ENCODE measurements at places on chromosomes 12 and 14.

DNA sequence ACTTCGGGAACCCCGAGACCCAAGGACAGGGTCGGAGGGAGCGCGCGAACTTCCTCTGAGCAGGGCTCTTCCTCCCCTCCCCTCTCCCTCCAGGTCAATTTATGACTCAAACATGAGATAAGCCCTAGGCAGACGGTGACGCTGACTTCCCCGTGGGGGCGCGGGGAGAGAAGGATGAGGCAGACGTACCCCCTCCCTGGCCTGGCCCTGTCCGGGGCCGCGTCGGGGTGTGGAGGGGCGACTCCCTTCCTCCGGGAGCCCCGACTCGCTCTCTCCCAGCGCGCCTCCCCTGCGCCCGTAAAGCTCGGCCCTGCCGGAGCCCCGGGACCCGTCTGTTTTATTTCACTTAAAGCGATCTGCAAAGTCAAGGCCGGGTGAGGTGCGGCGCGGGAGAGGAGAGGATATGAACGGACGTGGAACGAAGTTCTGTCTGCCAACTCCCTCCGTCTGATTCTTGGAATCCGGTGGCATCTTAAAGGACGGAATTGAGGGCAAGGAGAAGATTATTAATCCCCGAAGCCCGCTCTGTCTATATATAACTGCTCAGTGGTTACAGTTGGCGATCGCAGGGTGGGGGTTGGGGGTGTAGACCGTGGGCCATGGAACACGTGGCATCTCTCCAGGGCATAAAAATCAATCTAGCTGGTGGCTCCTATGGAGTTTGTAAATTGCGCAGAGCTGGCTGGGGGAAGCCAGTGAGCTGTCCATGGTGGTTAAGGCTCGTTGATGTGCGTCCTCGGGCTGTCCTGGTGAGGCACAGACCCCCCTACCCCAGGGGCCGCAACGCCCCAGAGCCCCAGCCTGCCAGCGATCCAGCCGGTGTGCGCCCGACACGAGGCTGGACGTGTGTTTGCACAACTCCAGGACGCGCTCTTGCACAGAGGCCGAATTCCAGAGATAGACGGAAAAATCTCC lies 2.9 kb upstream of the PTHLH start:
- no peak for DNase-seq

DNA sequence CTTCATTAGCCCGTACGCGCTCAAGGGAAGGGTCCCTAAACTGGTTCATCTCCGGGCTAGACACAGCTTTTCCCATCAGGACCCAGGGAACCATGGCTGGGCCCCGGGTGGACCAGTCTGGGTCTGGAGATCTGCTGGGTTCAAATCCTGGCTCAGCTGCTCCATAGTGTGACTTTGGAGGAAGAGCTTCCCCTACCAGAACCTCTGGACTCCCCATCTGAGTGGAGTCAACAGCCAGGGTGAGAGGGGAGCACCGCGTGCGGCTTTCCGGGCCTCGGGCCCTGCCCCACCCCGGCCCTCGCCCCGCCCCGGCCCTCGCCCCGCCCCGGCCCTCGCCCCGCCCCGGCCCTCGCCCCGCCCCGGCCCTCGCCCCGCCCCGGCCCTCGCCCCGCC lies 41.2 kb downstream of the BEGAIN start:
- no peak for DNase-seq

DNA sequence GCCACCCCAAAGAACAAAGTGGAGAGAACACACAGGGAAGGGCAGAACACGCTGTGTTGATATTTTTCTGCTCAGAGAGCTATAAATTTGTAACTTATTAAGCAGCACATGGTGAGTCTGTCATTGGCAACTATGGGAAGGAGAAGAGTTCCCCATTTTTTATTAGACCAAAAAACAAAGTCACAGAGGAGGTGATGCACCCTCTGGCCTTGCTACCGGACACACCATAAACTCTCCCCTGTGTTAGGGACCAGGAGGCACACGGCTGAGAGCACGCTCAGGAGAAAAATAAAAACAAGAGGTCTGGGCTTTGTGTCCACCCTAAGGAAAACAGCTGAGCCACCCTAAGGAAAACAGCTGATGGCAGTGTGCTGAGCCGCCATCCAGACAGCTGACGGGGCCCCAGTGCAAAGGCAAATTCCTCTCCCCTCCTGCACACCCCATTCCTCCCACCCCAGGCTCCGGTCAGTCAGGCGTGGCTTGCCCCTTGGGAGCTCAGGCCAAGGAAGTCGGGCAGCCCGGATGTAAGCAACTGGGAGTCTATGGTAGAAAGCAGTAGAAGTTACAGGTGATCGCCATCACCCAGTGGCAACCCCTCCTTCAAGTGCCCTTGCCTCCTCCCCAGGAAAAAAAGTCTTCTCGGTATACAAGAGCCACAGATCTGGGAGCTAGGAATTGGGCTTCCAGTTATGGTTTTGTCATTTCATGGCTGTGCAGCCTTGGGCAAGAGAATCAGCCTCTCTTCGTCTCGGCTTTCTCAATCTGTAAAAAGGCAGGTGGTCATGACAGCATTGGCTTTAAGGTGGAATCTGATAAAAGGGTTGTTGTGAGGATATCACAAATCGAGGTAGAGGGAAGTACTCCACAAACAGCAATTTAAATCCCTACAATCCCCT lies 2.4 kb downstream of the PXN start:
- no peak for DNase-seq

DNA sequence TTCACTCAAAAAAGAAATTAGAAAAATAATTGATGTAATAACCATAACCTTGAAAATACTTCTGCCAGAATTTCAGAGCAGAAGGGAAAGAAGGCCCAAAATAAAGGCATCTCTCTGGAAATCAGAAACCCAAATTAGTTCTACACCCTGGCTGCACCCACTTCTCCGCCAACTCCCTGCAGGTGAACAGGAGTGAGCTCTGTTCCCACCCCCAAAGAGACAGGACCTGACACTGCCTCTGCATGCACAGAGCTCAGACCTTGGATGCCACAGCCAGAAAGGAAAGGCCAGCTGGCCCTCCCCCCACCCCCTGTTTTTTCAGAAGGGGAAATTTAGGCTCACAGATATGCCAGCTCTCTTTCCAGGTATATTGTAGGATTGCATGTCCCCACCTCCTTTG lies 228.2 kb downstream of the BCL11B start:
- no peak for DNase-seq

DNA sequence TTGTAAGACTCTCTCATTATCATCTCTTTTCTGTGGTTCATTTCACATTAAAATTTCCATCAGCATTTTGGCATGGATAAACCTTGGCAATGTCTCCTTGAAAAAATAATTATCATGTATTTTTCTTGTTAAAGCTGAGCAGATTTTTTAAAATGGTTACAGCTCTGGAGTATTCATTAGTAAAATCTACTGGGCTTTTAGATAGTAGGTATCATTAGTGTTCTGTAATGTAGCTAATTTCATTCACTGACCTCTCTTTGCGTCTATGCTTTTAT lies 36.9 kb upstream of the CDK17 start:
- no peak for DNase-seq

DNA sequence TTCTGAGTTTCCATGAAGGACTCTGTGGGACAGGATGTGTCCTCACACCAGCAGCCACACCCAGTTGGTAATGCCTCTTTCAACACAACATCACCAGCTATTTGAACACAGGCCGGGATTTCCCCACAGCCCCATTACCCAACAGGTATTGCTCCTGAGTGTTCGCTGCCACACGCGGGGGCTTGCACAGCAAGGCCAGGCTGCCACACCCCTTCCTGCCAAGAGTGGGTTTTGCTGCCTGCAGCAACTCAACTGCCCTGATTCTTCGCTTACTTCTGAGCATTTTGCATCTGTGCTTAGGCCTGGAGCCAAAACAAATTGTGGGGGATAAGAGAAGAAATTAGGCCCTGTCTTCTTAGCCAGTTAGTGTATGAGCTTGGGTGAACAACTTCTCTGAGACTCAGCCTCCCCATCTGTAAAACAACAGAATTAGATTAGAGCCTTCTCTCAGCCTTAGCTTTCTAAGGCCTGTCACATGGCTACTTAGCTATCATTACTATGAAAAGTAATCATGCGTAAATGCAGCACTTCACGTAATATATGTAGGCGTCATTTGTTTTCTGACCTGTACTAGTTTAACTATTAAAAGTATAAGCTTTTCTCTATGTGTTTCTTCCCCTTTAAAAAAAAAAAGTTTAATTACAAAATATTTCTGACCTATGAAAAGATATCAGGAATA lies 20.0 kb downstream of the CKAP4 start:
- DNase-seq = no peak

- peak; percentile 92 for DNase-seq
Measured at GRCh38 chr14:93332853-93333630, at the start of gene BTBD7. TSS of gene BTBD7 (minus strand) at chr14:93333036. CDS start at chr14:93296051, 36,985 bp downstream.

DNA sequence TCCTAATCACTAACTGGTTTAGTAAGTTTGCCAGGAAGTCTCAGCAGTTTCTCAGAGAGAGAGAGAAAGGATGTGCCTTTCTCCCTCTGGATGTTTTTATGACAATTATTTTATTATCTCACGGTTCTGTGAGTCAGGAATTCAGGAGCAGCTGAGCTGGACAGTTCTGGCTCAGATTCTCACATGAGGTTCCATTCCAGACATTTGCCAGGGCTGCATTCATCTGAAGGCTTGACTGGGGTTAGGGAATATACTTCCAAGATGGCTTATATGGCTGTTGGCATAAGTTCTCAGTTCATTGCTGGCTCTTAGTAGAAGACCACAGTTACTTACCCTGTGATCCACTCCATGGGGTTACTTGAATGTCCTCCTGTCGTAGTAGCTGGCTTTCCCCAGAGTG lies 101.2 kb upstream of the ATF7IP start:
- DNase-seq = no peak

- DNase-seq = no peak
Measured at GRCh38 chr12:67798768-67799167, 150.2 kb downstream of the DYRK2 start.

- no peak for DNase-seq
Measured at GRCh38 chr12:55716582-55716957, 724 bp downstream of the BLOC1S1 start.

GRCh38 chr12:117111386-117111785 lies 12.2 kb upstream of the TESC start:
- DNase-seq = no peak

DNA sequence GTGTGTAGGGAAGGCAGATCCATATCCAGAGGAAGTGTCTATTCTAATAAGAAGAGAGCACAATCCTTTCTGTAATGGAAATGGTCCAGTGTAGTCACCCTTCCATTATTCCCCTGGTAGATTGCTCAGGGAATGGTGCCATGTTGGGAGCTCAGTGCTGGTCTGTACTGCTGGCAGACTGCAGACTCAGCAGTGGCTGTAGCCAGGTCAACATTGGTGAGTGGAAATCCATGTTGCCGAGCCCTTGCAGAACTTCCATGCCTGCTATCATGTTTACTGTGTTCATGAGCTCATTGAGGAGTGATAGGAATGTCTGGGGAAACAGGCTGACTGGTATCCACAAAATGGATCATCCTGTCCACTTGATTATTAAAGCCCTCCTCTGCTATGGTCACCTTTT lies 128.7 kb downstream of the MIPOL1 start:
- no peak for DNase-seq

DNA sequence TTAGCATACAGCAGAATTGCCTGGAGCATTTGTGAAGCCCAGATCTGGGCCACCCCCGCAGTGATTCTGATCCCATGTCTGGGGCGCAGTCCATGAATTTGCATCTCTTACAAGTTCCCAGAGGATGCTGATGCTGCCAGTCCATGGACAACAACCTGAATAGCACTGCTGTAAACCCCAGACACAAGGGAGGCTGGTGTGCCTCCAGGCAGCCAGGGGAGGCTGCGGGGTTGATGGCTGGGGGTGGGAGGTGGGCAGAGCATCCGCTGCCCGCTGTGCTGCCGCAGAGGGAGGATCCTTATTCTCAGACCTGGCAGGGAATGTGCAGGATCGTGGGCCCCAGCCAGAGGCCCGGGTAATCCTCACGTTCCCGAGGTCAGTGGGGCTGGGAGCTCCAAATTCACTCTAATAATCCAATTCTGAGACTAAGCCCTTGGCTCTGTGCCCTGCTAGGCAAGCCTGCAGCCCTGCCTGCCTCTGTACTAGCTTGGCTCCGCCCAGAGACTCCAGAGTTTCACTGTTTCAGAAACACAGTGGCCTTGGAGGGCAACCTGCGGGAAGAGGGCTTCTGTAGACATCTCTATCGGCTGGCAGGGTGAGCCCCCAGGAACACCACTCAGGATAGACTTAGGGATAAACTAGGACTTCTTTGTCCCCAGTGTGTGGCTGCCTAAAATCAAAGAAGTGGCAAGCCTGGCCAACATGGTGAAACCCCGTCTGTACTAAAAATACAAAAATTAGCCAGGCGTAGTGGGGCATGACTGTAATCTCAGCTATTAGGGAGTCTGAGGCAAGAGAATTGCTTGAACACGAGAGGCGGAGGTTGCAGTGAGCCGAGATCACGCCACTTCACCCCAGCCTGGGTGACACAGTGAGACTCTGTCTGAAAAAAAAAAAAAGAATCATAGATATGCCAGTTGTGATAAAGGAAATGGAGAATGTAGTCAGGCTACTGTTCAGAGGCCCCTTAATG lies 17.8 kb upstream of the MLEC start:
- no peak for DNase-seq

- no peak for DNase-seq
Measured at GRCh38 chr14:85579942-85580341, 50.0 kb downstream of the FLRT2 start.

DNA sequence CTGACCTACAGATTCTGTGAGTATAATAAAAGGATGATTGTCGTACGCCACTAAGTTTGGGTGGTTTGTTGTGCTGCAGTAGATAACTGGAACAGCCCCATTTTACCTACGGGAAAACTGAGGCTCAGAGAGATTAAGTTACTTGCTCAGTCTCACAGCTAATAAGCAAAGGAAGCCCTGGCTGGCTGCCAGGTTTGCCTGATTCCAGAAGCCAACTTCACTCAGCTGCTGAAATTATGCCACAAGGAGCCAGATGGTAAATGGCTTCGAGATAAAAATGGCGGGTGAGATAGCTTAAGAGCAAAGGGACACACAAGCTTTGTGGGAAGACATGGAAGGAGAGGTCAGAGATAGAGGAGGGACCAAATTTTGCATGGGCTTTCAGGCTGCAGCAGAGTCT lies 191.5 kb upstream of the NOS1 start:
- no peak for DNase-seq

- DNase-seq = no peak
Measured at GRCh38 chr12:121330692-121331091, 21.5 kb downstream of the ANAPC5 start.

DNA sequence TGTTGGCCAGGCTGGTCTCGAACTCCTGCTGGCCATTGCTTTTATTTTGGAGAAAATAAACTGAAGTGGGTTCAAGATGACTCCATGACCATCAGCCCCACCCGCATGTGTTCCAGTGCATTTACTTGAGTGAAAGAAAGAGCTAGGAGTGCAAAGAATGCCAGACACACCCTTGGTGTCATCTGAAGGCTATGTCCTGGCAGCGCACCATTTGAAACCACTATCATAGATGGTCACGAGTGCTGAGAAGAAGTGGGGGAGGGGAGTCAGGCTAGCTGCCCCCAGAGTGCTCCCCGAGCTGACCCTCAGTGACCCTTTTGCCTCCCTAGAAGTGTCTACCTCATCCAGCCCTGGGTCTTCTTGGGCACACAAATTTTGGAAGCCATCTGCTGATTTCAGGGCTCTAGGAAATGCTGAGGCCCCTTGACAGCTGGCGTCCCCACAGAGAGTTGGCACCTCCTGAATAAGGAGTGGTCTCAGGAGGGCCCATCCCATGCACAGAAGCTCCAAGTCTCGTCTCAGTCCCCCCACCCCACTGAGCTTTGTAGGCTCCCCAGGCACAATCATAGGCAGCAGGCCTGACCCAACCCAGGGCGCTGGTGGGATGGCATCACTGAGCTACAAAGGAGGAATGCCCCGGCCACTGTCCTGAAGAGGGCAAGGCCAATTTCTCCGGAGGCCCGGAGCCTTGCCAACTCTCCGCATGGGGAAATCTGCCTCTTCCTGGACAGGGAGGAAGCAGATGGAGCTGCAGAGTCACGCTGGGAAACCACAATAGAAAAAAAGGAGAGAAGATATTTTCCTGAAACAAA lies 28.0 kb downstream of the PXN start:
- DNase-seq = no peak

GRCh38 chr14:75831952-75832351 lies 149.8 kb downstream of the TGFB3 start:
- no peak for DNase-seq

All from NCI-H1092 (cell line).